ENCODE measurements at places on chromosomes 3 and 15.

DNA sequence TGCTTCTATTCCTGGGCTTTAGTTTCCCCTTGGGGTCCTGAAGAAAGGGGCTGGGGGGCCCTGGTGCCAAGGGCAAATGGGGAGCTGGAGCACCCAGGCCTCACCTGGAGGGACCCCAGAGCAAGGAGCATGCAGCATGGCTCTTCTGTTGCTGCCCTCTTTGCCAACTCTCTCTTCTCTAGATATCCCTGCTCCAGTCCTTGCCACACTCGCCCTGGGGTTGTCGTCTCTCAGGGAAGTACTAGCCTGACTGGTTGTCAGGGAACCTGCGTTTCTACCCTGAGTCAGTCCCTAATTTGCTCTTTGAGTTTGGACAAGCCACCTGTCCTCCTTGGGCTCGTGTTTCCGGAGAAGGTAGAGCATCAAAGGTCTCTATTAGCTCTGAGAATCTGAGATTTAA is 63.7 kb upstream of the UBE2Q2 start:
- DNase-seq, result no peak

GRCh38 chr3:98877132-98877531 is 24.4 kb downstream of the DCBLD2 start:
- DNase-seq, result no peak

GRCh38 chr3:44104043-44104442 is 137.6 kb upstream of the TOPAZ1 start:
- DNase-seq, result no peak

DNA sequence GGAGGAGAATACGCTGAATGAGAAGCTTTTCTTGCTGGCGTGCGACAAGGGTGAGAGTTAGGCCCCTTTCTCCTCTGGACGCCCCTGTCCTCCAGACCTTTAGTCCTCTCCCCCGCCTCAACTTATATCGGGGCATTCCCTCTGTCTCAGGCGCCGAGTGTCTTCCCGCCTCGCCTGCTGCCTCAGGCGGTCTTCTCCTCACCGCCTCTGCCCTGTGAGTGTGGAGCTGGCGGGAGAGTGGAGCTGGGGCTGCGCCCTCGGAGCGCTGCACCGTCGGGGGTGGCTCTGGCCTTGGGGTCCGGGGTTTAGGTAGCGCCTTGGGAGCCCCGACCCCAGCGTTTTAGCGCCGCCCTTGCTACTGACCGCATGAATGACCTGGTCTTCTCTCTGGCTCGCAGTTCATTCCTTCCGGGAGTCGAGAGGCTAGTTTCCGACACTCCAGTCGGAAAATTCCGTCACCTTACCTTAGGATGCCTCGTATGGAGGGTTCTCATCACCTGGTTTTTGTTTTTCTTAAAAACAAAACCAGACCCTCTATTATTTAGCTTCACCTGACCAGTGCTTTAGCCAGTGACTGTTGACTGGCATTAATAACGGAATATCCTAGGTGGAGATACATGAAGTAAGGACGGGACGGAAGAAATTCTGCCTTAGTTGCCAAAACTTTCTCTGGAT is 985 bp downstream of the TRPC1 start:
- DNase-seq, result peak; percentile 67

GRCh38 chr3:17442332-17443049 is 299.9 kb downstream of the TBC1D5 start:
- no peak for DNase-seq

DNA sequence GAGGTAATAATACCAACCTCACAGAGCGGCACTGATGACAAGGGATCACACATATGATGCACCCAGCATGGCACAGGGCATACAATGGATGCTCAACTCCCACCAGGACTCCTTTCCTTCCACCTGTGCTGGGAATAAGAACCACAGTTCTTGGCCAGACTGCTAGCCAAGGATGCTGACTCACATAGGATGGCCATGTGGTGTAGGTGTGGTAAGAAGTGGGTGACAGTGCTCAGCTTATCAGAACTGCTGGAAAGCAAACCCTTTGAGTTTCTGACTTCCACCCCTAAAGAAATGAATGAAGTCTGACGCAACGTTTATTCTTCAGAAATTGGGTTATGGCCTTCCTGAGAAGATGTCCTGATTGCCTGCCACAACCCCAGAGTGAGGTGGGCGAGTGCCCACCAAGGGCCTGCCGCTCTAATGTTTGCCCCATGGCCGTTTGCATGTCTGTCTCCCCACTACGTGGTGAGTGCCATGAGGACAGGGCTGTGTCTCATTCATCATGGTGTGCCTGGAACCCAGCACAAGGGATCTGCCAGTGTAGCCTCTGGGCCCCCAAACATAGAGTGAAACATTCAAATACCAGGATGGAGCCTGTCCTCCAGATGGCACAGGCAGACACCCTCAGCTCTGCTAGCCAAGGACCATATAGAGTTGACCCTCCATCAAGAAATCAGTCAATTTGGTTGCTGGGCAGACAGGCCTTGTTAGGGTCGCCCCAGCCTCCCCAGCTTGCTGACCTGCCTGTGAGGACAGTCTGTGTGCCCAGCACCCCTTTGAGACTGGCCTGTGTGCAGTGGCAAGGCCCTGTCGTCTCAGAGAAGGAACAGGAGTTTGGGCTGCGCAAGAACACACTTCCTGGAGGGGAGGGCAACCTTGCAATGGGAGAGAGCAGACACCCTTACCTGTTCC is 57.6 kb upstream of the SLCO2A1 start:
- no peak for DNase-seq
